Glomerular endothelial cell (primary cell): ENCODE measurements at places on chromosomes 6 and 20. TPM values are rescaled to one million over a fixed set of nuclear protein-coding genes. Genes with fewer than 3 reads are reported as not detected.

TMEM217 gene
- 13.8 and 15.7 TPM in 2 replicates for total RNA-seq

NKX2-4 gene
- not detected in 2 replicates for total RNA-seq

ADTRP gene
- total RNA-seq: 1.5 and 2.9 TPM in 2 replicates

- DNase-seq: no peak
These were observed 4.2 kb upstream of the TENT5A start for GRCh38 chr6:81756690-81757089.

- DNase-seq: no peak
These were observed 75.3 kb upstream of the RIPOR2 start for GRCh38 chr6:25010902-25011625.

DNA sequence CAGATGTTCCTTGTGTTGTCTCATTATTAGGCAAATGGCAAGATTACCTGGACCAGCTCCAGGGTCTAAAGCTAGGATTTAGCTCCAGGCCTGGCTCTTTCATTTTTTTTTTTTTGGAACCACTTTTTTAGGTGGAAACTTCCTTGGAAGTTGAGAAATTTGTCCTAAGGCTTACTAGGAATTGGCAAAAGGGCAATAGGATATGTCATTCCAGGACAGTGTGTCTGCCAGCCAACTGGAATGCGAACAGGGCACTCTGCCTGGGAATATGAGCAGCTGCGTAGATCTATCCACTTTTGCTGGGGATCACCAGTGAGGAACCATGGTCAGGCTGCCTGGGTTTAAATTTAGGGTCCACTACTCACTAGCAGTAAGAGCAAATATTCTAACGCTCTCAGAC, 304.0 kb downstream of the TSHZ2 start:
- no peak for DNase-seq

DNA sequence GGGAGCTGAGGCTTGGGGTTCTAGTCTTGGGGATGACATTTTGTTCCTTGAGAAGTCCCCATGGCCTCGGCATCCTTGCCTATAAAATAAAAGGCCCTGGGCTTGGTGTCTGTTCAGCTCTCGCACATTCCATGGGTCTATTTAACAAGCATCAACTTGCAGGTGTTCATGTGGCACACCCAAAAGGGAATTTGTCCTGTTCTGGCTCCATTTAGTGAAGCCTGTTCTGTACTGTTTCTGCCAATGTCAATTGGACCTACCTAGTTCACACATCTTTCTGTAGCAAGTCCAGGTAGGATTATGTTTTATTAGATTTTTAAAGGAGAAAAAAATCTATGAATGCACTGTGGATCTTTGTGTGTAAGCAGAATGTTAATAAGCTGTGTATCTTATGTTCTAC, 262.0 kb downstream of the HIVEP2 start:
- no peak for DNase-seq

GRCh38 chr6:150514806-150515380, 84.8 kb upstream of the PLEKHG1 start:
- DNase-seq: no peak

- DNase-seq: no peak
These were observed 1.4 kb upstream of the LAMA5 start for GRCh38 chr20:62368392-62368975.

- no peak for DNase-seq
These were observed 41.7 kb downstream of the SLC23A2 start for GRCh38 chr20:4959592-4959991.

- no peak for DNase-seq
These were observed 196.9 kb upstream of the SHLD1 start for GRCh38 chr20:5553194-5553815.

DNA sequence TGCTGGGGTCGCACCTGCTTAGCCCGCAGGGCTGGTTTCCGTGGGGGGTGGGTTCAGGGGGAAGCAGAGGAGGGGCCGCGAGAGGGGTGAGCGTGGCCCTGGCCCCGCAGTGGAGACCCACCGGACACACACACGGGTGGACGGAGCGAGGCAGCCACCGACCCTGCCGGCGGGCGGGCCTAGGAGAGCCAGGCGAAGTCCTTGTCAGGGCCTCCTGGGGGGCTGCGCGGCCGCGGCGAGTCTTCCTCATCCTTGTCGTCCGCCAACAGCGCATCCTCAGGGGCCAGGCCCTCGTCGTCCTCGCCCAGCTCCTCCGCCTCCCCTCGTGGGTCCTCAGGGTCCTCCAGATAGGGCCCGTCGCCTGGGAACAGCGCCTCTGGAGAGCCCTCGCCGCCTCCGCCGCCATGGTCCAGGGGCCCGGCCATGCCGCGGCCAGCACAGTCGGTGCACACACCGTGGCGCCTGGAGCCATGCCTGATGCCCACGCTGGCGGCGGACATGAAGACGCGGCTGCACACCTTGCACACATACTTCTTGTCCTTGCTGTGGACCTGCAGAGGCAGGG, 7.3 kb downstream of the SLC2A4RG start:
- no peak for DNase-seq

DNA sequence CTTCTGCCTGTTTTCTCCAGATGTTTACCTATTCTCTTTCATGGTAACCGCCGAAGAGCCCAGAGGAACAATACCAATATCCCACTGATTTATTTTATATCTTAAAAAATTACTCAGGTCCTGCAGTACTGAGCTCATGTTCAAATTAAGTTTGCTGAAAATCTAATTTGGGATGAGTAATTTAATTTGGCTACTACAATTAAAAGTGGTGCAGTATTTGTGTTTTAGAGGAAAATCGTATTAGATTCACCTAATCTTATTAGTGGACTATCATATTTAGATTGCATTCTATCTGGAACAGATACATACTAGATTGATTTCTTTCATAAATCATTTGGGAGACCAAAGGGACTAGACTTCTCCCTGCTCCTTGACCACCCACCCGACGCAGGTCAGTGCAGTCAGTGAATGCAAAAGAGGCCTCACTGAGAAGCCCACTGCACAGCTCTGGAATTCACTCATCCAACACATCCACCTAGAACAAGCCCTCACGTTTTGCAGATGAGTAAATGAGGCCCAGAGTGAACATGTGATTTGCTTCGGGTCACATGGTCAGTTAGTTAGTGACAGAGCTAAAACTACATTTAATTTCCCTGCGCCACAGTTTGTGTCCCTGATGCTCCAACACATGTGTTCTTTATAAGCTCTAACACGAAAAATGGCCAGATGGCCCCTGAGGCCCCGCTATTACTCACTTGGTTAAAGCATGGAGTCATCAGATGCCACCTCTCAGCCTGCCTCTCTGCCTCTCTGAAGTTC, 101.8 kb downstream of the TRERF1 start:
- no peak for DNase-seq

DNA sequence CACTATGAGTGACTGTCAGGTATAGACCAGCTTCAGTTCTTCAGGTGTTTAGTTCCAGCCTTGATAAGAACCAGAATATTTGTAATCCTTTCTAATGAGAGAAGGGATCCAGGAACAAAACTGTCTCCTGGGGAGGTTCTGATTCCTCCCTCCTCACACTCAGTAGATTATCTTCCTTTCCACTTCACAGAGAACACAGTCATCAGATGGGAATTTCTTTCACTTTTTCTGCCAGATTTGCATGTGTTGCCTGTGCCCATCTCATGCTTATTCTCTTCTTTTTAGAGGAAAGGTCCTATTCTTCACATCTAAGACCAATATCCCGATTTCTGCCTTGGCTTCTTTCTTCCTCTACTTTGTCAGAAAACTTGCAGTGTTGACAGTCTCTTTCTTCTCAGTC, 50.8 kb downstream of the CD109 start:
- DNase-seq: no peak

- no peak for DNase-seq
These were observed 102.3 kb downstream of the HIVEP2 start for GRCh38 chr6:142842418-142843261.

GRCh38 chr20:1943275-1944002, 48.2 kb downstream of the SIRPA start:
- DNase-seq: no peak
